ENCODE measurements at places on chromosomes 12 and 14.

DNA sequence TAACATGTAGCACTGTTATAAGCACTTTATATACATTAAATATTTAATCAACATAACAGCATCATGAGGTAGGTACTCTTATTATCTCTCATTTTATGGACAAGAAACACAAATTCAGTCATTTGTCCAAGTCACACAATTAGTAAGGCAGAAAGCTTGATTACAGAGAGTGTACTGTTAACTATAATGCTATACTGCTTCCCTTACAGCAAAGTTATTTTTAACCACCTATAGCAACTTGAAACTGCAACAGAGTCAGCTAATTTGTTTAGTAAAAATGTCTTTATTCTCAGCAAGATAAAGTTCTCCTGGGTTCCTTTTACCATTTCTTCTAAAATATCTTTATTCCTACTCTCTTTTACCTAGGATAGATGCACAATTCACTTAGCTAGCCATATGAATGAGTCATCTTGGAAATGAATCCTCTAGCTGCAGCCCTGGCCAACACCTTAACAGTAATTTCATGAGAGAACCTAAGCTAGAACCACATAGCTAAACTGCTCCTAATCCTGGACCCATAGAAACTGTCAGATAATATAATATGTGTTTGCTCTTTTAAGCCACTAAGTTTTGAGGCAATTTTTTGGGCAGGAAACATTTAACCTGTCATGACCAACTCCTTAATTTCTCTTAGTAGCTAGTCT, 90.2 kb upstream of the HECTD1 start:
- DNase-seq = no peak

GRCh38 chr14:52286661-52287649, 19.5 kb downstream of the PTGDR start:
- peak; percentile 26 for DNase-seq

DNA sequence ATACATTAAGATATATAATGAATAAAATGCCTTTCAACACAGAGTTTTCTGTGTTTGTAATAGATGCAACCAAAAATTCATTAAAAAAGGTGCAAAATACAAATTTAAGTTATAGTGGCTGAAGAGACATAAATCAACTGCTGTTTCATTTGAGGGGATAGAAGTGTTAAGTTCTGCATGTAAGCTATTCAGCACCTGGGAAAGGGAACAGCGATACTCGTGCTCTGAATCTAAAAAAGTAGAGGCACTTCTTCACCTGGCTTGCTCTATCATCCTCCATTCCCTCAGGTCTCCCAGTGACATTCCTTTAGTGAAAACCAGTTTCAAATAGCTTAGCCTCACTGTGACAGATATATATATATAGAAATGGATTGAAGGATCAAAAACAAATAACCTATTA, 222.6 kb downstream of the ACSS3 start:
- DNase-seq = no peak

DNA sequence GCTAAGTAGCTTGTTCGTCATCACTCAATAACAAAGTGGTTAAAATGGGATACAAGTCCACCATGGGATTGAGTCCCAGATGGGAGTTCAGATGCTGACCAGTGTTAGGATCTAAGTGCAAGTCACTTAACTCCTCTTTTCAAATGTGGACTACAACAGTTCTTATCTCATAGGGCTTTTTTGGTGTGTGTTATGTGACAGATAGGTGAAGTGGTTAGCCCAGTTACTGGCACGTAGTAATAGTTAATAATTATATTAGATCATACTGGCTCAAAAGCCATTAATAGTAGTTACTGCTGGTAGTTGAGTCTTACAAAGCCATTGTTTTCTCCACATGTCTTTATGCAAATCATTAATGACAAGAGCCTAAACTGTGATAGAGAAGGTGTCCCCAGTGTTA, 73.2 kb downstream of the RCOR1 start:
- no peak for DNase-seq

DNA sequence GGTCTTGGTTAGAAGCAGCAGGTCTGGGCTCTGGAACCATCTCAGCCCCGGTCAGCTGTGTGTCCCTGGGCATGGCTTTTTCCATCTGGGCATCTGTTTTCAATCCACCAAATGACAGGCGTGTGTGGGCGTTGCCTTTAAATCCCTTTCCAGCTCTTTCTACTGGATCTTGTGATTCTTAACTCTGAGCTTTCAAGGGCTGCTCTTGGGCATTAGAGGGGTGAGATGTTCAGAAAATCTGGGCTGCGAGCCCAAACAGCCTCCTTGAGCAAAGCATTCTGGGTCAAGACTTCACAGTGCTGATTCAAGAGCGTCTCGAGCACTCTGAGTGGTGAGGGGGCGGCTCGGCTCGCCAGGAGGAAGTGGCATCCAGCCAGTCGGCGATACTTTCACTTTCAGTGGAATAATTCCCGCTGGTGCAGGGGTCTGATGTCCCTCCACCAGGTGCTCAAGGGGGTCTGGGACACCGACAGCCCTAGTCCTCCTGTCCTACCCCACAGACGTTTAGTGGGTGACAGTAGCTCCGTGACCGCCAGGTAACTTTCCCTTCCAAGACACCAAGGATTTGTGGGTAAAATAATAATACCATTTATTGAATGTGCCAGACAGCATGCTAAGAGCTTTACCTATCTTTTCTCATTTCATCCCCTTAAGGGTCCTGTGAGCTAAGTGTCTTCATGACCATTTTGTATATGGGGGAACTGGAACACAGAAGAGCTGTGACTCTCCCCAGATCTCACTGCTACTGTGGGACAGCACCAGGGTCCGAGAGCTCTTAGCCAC, 114.0 kb downstream of the PLXNC1 start:
- DNase-seq = peak; percentile 79

GRCh38 chr14:24362241-24362960, 5.6 kb upstream of the NFATC4 start:
- DNase-seq = no peak

DNA sequence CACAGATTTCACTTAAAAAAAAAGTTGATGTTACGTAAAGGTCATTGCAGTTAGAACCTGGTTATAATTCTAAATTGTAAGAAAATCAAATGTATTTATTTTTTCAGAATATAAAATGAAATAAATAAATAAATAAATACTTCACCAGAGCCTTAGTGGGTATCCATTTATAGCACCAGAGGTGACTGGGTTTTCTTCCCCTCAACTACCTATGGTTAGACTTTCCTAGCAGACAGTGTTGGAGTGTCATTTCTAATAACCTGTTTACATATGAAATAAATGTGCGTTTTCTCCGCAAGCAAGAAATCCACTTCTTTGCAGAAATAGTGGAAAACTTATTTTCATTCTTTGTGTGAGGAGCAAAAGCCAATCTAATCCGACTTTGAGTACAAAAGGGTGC, 3.3 kb upstream of the MYF5 start:
- DNase-seq = no peak

- peak; percentile 46 for DNase-seq
Measured at GRCh38 chr14:68404652-68405183, 388.1 kb downstream of the ZFP36L1 start.

GRCh38 chr14:62329427-62329826, 567.2 kb downstream of the SNAPC1 start:
- no peak for DNase-seq

DNA sequence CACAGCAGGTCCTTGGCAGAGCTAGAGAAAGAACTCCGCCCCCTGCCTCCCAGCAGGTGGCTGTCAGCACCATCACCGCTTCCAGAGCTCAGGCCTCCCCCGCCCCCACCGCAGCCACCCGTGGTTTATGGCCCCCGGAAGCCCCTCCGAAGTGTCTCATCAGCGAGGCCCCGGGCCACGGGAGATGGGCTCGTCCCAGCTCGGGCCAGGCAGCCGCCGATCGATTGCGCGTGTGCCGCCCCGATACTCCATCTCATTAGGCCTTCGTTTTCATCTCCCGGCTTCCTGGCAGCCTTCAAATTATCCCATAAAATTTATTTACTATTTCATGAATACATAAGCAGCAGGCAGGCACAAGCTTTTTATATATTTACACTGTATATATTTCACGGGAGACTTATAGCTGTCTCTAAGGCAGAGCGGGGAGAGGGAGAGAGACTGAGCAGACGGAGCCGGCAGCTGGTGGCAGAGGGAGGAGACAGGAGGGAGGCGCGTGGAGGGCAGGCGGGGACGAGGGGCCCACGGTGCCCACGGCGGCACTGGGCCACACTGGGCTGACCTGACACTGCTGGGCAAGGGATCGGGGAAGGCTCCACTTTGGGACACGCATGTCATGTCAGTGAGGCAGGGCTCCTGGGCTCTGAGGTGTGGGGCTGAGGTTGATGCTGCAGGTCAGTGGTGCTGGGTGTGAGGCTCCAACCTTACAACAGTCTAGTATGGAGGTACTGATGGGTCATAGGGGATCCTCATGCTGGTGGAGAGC, 241.2 kb downstream of the RBM19 start:
- DNase-seq = no peak

- no peak for DNase-seq
Measured at GRCh38 chr12:59823567-59823966, 227.7 kb downstream of the SLC16A7 start.

- DNase-seq = peak; percentile 81
Measured at GRCh38 chr14:100285021-100285912, 21.0 kb downstream of the SLC25A29 start.

- no peak for DNase-seq
Measured at GRCh38 chr12:39145175-39145999, 240.0 kb upstream of the CPNE8 start.

DNA sequence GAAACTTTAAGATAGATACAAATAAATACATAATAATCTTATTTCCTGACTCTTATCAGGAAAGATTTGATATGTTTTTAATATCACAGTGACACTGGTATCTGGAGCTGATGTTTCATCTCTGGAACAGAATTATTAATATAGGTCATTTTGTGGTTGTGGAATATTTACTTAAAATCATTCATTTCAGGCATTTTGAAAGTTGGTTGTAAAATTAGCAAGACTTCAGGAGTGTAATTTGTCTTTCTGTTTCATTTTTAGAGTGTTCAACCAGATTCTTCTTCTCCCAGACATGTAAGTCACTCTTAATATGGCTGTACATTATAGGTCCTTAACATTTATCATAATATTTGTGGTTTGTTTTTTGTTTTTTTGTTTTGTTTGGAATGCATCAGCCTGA, 115.7 kb downstream of the PCNX1 start:
- no peak for DNase-seq

DNA sequence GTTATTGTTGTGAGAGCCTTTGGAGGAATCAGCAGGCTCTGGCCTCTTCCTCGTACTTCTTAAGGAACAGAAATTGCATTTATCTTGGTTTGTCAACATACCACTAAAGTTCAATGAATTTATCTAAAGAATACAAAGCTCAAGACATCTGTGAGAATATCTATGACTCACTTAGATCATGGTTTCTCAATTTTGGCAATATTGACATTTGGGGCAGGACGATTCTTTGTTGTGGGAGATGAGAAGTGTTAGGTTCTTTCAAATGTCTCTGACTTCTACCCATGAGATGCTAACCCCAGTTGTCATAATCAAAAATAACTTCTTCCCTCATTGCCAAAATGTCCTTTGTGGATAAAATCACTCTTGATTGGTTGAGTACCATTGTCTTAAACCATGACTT, 1190.3 kb downstream of the GALC start:
- no peak for DNase-seq

- no peak for DNase-seq
Measured at GRCh38 chr12:96698521-96698920, 208.5 kb upstream of the NEDD1 start.

DNA sequence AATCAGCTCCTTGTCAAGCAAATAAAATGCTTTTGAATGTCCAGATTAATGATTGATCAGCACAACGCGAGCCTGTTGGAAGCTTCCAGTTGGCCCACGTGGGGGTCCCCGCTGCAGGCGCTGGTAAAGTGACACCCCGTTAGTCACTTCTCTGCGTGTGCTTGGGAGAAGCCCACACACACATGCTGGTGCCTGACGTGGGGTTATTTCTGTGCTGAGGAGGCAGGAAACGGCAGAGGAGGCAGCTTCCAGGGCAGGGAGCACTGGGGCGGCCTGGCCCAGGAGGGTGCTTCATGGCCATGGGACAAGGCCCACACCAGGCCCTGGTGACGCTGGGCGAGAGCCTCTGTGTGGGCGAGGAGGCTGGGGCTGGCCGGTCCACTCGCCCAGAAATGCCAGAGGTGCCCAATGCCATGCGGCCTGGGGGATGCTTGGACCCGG, 101.5 kb downstream of the KIF26A start:
- DNase-seq = no peak

- DNase-seq = no peak
Measured at GRCh38 chr12:89269174-89269573, 83.1 kb downstream of the DUSP6 start.

GRCh38 chr14:102262929-102263462, 42.0 kb downstream of the MOK start:
- no peak for DNase-seq

- no peak for DNase-seq
Measured at GRCh38 chr12:44159216-44159615, 323.3 kb downstream of the TMEM117 start.

DNA sequence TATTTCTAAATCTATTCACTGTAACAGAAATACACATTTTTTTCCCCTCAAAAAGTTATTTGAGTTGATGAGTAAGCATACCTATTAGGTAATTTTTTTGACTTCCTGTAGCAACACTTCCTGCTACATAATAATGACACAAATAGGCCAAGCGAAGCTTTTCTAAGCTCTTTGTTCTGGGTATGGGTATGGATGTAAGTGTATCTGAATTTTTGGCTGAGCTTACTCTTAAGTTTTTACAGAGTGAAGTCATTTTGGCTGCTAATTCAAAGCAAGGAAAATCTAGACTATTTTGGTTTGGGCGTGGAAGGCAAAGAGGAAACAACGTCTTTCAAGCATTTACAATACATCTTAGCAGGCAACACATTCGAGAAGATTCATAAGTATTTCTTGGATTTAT, 1206.0 kb upstream of the FLRT2 start:
- no peak for DNase-seq

DNA sequence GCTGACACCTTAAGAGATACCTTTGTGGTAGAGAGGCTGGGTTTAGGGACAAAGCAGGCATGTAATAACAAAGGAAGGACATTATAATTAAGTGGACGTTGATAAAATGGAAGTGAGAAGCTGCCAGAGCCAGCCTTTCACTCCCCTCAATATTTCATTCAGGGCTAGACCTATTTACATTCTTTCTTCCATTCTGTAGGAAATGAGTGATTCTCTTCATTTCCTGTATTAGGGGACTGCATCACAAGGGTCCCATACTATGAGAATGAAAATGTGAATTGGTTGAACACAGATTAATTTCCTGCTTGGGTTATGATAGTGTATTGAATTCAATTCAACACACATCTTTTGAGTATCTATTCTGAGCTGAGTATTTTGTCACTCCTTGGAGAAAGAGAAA, 143.0 kb downstream of the OTOGL start:
- no peak for DNase-seq

GRCh38 chr14:93712079-93712837, 76.0 kb downstream of the PRIMA1 start:
- DNase-seq = no peak

GRCh38 chr12:633731-634130, 29.5 kb downstream of the NINJ2 start:
- no peak for DNase-seq

- DNase-seq = no peak
Measured at GRCh38 chr14:32724867-32725471, 213.7 kb upstream of the NPAS3 start.

All from CD4-positive, alpha-beta T cell treated with Interleukin-21 for 1 hour (primary cell).